Activated T-cell treated with anti-CD3 and anti-CD28 coated beads, Interleukin-2, amount 50 U/mL, for 72 hours (primary cell): ENCODE measurements at places on chromosomes 12 and 14. TPM values are rescaled to one million over a fixed set of nuclear protein-coding genes. Genes with fewer than 3 reads are reported as not detected.

SYNDIG1L gene
- total RNA-seq = not detected

CD4 gene
- total RNA-seq = 126 TPM

CARMIL3 gene
- 2.1 TPM for total RNA-seq

RAD9B gene
- 2.3 TPM for total RNA-seq

OTOGL gene
- not detected for total RNA-seq

SOAT2 gene
- 2.2 TPM for total RNA-seq

SAMD4A gene
- 10.1 TPM for total RNA-seq

PKP2 gene
- total RNA-seq = 0.39 TPM

ESR2 gene
- total RNA-seq = 1.0 TPM

OR6C2 gene
- not detected for total RNA-seq

DNAI7 gene
- 0.17 TPM for total RNA-seq

- peaks cover 31% of the 10 kb centered on the region for H3K27me3 ChIP-seq
- no peak for DNase-seq
- H3K4me3 ChIP-seq = no peak overlapping the region
These were observed 2.5 kb upstream of the RFLNA start for GRCh38 chr12:124292385-124292784.

DNA sequence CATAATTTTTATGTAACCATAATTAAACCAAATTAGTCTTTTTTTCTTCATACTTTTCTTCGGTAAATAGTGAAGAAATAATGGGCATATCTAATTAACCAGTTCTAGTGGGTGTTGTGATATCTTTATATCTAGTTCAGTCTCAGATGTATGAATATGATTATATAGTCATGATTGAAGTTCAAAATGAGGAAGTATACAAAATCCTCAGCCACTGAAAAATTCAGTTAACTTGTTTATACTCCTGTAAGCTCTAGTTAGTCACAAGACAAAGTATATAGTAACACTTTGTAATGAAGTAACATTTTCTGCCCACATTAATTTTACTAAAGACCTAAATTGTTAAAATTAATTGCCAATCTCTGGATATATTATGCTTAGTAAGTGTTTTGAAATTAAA lies 46.5 kb downstream of the CAND1 start:
- H3K4me3 ChIP-seq = no peak overlapping the region
- H3K4me1 ChIP-seq = peaks cover 3% of the 10 kb centered on the region
- H3K27ac ChIP-seq = no peak overlapping the region
- DNase-seq = no peak
- H3K27me3 ChIP-seq = no peaks in the 10 kb centered on the region
- peaks cover 33% of the 10 kb centered on the region for H3K36me3 ChIP-seq

- H3K36me3 ChIP-seq = no peaks in the 10 kb centered on the region
- no peak for DNase-seq
- H3K27me3 ChIP-seq = no peaks in the 10 kb centered on the region
- H3K4me1 ChIP-seq = no peaks in the 10 kb centered on the region
- H3K4me3 ChIP-seq = no peak overlapping the region
- H3K27ac ChIP-seq = no peak overlapping the region
These were observed 23.3 kb downstream of the ZFYVE21 start for GRCh38 chr14:103738701-103739451.

- H3K4me1 ChIP-seq = no peaks in the 10 kb centered on the region
- no peak overlapping the region for H3K27ac ChIP-seq
- no peak overlapping the region for H3K4me3 ChIP-seq
- H3K27me3 ChIP-seq = peaks cover 9% of the 10 kb centered on the region
- H3K36me3 ChIP-seq = no peaks in the 10 kb centered on the region
These were observed 80.6 kb upstream of the PLEKHA5 start for GRCh38 chr12:19048943-19049342.

GRCh38 chr14:89294060-89294459 lies 123.0 kb downstream of the FOXN3 start:
- H3K27ac ChIP-seq = no peak overlapping the region
- DNase-seq = no peak
- no peaks in the 10 kb centered on the region for H3K36me3 ChIP-seq
- H3K4me3 ChIP-seq = no peak overlapping the region

DNA sequence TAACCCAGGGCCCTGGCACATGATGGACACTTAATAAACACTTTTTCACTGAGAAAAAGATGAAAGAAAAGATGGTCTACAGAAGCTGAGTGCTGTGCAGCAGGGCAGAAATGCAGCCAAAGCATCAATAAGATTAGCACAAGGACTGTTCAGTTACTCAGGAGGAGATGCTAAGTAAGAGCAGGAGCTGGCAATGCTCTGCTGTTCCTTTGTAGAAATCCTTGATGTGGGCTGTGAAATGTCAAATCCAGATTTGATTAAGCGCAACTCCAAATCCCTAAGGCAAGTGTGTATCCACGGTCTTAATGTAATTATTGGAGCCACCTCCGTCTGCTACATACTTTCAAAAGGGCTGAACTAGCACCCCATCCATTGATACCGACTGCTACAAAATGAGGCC lies 151.8 kb upstream of the BTG1 start:
- peaks cover 14% of the 10 kb centered on the region for H3K4me1 ChIP-seq
- H3K36me3 ChIP-seq = no peaks in the 10 kb centered on the region
- H3K27me3 ChIP-seq = no peaks in the 10 kb centered on the region
- H3K27ac ChIP-seq = peak overlapping the region; percentile 90
- no peak for DNase-seq

DNA sequence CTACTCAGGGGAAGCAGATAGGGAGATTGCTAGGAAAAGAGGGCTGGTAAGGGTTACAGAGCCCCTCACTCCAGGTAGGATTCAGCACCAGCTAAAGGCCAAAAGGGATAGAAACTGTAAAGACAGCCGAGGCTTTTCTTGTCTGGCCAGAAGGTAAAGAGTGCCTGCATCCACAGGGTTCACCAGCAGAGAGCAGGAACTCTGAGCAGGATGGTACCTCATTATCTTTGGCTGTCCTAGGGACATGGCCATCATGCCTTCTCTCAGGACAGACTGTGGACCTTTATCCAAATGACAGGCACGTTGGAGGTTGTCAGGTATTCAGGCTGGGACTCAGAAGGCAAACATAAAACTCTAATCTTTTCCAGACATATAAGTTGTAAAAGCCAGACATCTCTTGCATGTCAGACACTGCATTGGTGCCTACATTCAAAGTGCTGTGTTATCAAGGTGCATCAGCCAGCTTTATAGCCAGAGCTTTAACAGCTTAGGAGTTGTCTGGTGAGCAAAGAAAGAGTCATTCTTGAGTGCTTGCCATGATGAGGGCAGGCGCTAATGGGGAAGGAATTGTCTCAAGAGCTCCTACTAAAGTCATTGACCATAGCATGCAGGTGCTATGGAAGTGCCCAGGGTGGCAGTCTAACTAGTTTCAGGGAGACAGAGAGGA lies 89.5 kb downstream of the PELI2 start:
- H3K36me3 ChIP-seq = no peaks in the 10 kb centered on the region
- DNase-seq = no peak
- H3K4me1 ChIP-seq = peaks cover 5% of the 10 kb centered on the region
- H3K27me3 ChIP-seq = no peaks in the 10 kb centered on the region

GRCh38 chr12:3196488-3196887 lies 119.3 kb downstream of the TSPAN9 start:
- H3K27ac ChIP-seq = no peak overlapping the region
- H3K4me1 ChIP-seq = peaks cover 14% of the 10 kb centered on the region
- no peak for DNase-seq
- peaks cover 24% of the 10 kb centered on the region for H3K27me3 ChIP-seq

- DNase-seq = no peak
- no peak overlapping the region for H3K27ac ChIP-seq
- H3K27me3 ChIP-seq = no peaks in the 10 kb centered on the region
- no peaks in the 10 kb centered on the region for H3K36me3 ChIP-seq
These were observed 27.1 kb upstream of the ATXN2 start for GRCh38 chr12:111626230-111626629.

GRCh38 chr12:6360080-6360571 lies 15.2 kb downstream of the SCNN1A start:
- H3K36me3 ChIP-seq = no peaks in the 10 kb centered on the region
- H3K27ac ChIP-seq = no peak overlapping the region
- H3K27me3 ChIP-seq = no peaks in the 10 kb centered on the region
- no peak overlapping the region for H3K4me3 ChIP-seq
- H3K4me1 ChIP-seq = peaks cover 34% of the 10 kb centered on the region
- no peak for DNase-seq

- H3K4me3 ChIP-seq = no peak overlapping the region
- H3K4me1 ChIP-seq = peaks cover 10% of the 10 kb centered on the region
- no peak overlapping the region for H3K27ac ChIP-seq
- H3K27me3 ChIP-seq = no peaks in the 10 kb centered on the region
These were observed 27.7 kb upstream of the BBS10 start for GRCh38 chr12:76375939-76376338.

DNA sequence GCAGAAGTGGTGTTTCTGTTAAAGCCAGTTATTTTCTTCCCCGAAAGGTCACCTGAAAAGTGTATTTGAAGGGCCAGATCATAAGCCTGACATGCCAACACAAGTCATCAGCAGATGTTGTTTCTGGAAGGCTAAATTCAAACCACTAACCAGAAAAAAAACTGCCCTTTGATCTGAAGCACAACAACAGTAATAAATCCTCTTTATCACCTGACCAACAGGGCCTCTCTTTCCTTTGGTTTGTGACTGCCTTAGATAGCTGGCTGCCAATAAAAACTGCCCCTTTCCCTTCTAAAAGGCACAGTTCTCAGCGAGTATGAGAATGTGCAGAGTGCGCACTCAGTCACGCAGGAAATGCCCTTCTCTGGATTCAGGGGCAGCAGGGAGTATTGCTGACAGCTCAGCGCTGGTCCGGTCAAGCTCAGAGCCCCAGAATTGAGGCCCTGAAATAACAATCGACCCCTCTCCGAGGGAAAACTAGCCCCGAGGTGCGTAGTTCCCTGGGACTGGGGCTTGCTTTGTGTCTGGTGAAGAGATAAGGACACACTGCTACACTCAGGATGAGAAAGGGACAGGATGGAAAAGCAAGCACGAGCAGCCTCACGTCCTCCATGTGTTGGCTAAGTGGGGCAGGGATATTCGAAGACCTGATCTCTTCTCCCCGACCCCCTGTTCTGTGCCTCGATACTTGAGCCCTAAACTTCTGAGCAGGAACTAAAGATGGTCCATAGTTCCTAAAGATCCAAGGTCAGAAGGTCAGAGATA lies 184.2 kb upstream of the GZMB start:
- no peaks in the 10 kb centered on the region for H3K36me3 ChIP-seq
- H3K27me3 ChIP-seq = peaks cover 21% of the 10 kb centered on the region
- DNase-seq = no peak
- no peaks in the 10 kb centered on the region for H3K4me1 ChIP-seq
- H3K4me3 ChIP-seq = no peak overlapping the region
- H3K27ac ChIP-seq = no peak overlapping the region

DNA sequence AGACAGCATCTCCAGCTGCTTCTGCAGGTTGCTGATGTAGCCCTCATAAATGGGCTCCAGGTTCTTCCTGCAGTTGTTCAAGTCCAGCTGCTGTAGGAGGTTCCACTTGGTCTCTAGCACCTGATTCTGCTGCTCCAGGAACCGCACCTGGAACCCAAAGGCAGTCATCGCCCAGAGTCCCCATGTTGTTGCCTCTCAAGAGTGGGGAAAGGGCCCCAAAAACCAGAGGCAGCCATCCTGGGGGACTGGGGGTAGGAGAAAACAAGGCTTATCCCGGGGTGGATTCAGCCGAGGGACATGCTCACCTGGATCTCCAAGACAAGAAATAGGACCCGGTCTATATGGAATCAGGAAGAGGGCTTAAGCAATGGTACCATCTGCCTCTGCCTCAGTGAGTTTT lies 2.3 kb downstream of the KRT72 start:
- H3K27ac ChIP-seq = no peak overlapping the region
- peaks cover 7% of the 10 kb centered on the region for H3K27me3 ChIP-seq
- DNase-seq = no peak
- peaks cover 17% of the 10 kb centered on the region for H3K4me1 ChIP-seq
- H3K36me3 ChIP-seq = no peaks in the 10 kb centered on the region

GRCh38 chr12:75784591-75784990 lies 247.0 kb downstream of the PHLDA1 start:
- no peak overlapping the region for H3K4me3 ChIP-seq
- H3K4me1 ChIP-seq = peaks cover 21% of the 10 kb centered on the region
- DNase-seq = no peak
- H3K36me3 ChIP-seq = no peaks in the 10 kb centered on the region

DNA sequence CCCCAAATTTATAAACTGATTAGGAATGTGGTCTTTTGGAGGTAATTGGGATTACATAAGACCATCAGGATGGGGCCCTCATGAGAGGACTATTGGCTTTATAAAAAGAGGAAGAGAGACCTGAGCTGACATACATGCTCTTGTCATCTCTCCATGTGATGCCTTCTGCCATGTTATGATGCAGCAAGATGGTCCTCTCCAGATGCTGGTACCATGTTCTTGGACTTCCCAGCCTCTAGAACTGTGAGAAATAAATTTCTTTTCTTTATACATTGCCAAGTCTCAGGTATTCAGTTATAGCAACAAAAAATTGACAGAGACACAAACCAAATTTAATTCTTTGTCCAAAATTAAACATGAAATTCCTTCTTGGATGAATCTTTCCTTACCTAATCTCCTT lies 92.9 kb downstream of the EFCAB11 start:
- H3K36me3 ChIP-seq = no peaks in the 10 kb centered on the region
- no peak for DNase-seq
- no peak overlapping the region for H3K27ac ChIP-seq
- H3K27me3 ChIP-seq = no peaks in the 10 kb centered on the region

GRCh38 chr14:95197551-95197950 lies 40.2 kb upstream of the DICER1 start:
- H3K4me3 ChIP-seq = no peak overlapping the region
- H3K4me1 ChIP-seq = no peaks in the 10 kb centered on the region
- no peak for DNase-seq
- no peaks in the 10 kb centered on the region for H3K27me3 ChIP-seq

- H3K36me3 ChIP-seq = no peaks in the 10 kb centered on the region
- DNase-seq = no peak
- H3K4me3 ChIP-seq = no peak overlapping the region
- no peaks in the 10 kb centered on the region for H3K4me1 ChIP-seq
- no peaks in the 10 kb centered on the region for H3K27me3 ChIP-seq
These were observed 35.8 kb downstream of the NCKAP5L start for GRCh38 chr12:49792181-49792970.

GRCh38 chr12:95896846-95897245 lies 38.1 kb downstream of the SNRPF start:
- H3K4me1 ChIP-seq = no peaks in the 10 kb centered on the region
- no peaks in the 10 kb centered on the region for H3K36me3 ChIP-seq
- DNase-seq = no peak
- H3K27me3 ChIP-seq = peaks cover 12% of the 10 kb centered on the region
